Activated CD8-positive, alpha-beta memory T cell treated with anti-CD3 and anti-CD28 coated beads for 48 hours (primary cell): ENCODE measurements at places on chromosomes 6 and 20.

- no peak for DNase-seq
These were observed 44.5 kb downstream of the SLC52A3 start for GRCh38 chr20:723756-724155.

- DNase-seq: no peak
These were observed 283.7 kb downstream of the DHX35 start for GRCh38 chr20:39245685-39246311.

- DNase-seq: peak; percentile 59
These were observed 2.7 kb upstream of the EEF1A1 start for GRCh38 chr6:73523434-73524123.

- DNase-seq: no peak
These were observed 302.8 kb downstream of the THBS2 start for GRCh38 chr6:168950858-168951214.

- DNase-seq: no peak
These were observed 2.0 kb downstream of the SMIM29 start for GRCh38 chr6:34246563-34247391.
